Liver (tissue), 10 donors: ENCODE measurements at places on chromosomes 2 and 18.

DNA sequence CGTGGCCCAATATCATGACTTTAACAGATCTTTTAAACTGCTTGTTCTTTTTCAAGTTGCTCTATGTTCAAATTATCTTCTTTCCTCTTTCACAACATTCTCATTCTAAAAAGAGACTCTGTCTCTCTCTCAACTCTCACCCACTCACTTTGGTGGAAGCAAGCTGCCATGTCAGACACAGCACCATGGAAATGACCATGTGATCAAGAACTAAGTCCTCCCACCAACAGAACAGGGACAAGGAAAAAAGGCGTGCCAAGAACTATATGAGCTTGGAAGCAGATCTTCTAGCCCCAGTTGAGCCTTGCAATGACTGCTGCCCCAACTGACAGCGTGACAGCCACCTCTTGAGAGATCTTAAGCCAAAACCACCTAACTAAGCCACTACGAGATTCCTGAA, 23.9 kb downstream of the BAZ2B start:
- DNase-seq = no peak

GRCh38 chr2:88170472-88170892, 336 bp downstream of the THNSL2 start:
- DNase-seq = no peak

DNA sequence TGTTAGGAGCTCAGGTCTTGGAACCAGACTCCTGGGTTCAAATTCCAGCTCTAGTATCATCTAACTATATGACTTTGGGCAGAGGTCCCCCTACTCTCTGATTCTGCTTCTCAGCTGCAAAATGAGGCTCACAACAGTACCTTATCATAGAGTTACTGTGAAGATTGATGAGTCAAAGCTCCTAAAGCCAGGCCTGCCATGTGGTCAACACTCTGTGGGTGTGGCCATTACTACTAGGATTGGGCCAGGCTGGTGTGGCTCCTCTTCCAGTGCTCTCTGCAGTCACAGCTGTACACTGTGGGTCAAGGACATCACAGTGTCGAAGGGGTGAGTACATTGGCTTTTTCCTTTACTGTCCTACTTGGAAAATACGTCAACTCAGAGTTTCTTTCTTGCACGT, 22.6 kb downstream of the CAPN13 start:
- DNase-seq = peak; percentile 10

DNA sequence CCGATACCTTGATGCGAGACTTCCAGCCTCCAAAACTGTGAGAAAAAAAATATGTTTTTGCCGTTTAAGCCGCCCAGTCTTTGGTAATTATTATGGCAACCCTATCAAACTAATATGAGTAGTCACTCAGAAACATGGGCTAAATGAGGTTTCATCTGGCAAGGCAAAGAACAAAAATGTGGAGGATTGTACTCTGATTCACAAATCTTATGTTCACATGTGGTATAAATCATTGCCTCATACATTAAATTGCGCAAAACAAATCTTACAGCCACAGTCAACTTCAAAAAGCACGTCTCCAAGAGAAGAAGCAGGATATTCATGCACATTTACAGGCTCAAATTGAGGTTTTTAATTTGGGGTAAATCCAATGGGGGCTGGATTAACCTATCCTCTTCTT, 1435.4 kb upstream of the LRRTM1 start:
- no peak for DNase-seq

DNA sequence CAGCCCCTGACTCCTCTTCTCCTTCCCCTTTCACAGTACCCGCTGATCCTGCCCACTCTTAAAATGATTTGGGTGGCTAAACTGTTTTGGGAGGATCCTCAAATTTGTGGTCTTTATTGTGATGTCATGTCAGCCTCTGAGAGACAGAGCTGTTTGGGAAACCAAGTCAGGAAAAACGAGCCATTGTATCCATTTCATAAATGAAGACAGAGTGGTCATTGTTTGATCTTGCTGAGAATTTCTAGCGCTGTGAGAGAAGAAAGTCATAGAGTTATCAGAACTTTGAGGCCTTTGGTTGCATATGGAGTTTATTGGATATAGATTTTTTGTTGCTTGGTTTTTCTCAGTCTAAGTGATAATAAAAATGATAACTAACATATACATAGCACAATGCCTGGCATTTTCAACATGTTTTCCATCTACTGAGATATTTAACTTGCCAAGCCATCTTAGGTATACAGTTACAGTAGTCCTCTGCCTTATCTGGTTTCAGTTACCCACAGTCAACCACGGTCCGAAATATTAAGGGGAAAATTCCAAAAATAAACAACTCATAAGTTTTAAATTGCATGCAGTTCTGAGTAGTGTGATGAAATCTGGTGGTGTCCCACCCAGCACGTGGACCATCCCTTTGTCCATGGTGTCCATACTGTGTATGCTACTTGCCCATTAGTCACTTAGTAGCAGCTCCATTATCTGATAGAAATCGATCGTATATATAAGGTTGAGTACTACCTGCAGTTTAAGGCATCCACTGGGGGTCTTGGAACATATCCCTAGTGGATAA, 105.0 kb upstream of the RASGRP3 start:
- no peak for DNase-seq

- no peak for DNase-seq
Observed at GRCh38 chr2:138787053-138787666, 7.0 kb upstream of the NXPH2 start.
